ENCODE measurements at places on chromosomes 4 and X.
A peak's percentile ranks its signal among the peaks of the same experiment; 100 is the strongest.

DNA sequence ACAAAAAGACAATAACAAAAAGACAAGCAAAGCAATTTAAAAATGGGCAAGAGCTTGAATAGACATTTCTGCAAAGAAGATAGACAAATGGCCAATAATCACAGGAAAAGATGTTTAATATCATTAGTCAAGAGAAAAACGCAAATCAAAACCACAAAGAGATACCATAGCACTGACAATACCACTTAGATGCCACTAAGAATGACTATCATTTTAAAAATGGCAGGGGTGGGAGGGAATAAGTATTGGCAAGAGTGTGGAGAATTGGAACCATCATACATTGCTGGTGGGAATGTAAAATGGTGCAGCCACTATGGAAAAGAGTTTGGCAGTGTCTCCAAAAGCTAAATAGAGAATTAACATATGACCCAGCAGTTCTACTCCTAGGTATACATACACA, 15.1 kb upstream of the EXOC1 start:
- DNase-seq, result no peak

- no peak for DNase-seq
These were observed 42.9 kb downstream of the USP26 start for GRCh38 chrX:133053861-133054598.

- no peak for DNase-seq
These were observed 85.9 kb downstream of the PRKX start for GRCh38 chrX:3627594-3627993.

- DNase-seq, result no peak
These were observed 776 bp downstream of the CEP44 start for GRCh38 chr4:174284487-174284886.

- DNase-seq, result no peak
These were observed 958.8 kb downstream of the CCSER1 start for GRCh38 chr4:91085961-91086360.

- DNase-seq, result peak; percentile 55
These were observed 14.1 kb downstream of the NOP14 start for GRCh38 chr4:2948895-2949781.

- no peak for DNase-seq
These were observed 1956.8 kb upstream of the PCDH10 start for GRCh38 chr4:131192318-131192717.

DNA sequence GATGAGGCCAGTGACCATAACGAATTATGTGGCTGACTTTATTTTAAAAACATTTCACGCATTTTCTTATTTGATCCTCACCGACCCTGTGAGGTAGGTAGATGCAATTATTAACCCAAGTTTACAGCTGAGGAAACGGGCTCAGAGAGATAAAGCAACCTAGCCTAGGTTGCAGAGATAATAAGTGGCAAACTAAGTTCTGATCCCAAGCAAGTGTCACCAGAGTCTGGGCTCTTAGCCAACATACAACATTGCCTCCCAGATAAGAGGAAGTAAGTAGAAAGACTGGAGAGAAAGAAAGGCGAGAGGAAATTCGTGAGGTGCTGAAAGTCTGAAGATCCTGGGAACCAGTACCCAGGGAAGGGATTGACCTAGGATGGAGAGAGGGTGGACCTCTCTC, 77.4 kb upstream of the GPR50 start:
- DNase-seq, result no peak

- DNase-seq, result no peak
These were observed 8.7 kb downstream of the SFRP2 start for GRCh38 chr4:153780221-153780620.

DNA sequence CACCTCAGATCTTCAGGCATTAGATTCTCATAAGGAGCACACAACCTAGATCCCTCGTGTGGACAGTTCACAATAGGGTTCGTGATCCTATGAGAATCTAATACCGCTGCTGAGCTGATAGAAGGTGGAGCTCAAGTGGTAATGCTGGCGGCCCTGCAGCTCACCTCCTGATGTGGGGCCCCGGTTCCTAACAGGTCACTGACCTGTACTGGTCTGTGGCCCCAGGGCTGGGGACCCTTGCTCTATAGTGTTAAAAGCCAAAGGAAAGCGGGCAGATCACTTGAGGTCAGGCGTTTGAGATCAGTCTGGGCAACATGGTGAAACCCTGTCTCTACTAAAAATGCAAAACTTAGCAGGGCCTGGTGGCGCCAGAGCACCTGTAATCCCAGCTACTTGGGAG, 1047.0 kb upstream of the FTHL17 start:
- DNase-seq, result no peak

DNA sequence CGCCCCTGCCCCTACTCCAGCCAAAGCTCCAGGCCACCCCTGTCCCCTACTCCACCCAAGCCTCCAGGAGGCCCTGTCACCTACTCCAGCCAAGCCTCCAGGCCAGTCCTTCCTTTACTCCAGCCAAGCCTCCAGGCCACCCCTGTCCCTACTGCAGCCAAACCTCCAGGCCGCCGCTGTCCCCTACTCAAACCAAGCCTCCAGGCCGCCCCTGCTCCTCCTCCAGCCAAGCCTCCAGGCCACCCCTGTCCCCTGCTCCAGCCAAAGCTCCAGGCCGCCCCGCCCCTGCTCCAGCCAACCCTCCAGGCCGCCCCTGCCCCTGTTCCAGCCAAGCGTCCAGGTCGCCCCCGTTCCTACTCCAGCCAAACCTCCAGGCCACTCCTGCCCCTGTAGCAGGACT, 5.1 kb upstream of the ASMT start:
- DNase-seq, result no peak

DNA sequence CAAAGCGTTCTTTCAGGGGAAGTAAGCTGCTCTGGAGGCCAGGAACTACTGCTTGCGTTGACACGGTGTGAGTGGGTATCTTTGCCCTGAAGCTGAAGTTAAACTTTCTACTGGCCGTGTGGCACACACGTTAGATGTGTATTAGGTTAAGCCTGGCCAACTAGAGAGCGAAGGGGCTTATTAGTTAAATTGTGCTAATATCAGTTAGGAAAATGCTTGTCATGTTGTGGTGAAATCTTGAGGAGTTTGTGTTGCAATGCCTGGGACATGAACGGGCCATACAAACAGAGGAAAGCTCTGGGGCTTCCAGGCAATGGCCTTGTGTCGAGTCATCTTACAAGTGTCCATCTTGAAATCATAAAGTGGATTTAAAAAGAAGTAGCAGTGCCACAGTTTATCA, 62.6 kb downstream of the NSUN7 start:
- no peak for DNase-seq

GRCh38 chr4:27662426-27662825, 801.8 kb downstream of the STIM2 start:
- no peak for DNase-seq

DNA sequence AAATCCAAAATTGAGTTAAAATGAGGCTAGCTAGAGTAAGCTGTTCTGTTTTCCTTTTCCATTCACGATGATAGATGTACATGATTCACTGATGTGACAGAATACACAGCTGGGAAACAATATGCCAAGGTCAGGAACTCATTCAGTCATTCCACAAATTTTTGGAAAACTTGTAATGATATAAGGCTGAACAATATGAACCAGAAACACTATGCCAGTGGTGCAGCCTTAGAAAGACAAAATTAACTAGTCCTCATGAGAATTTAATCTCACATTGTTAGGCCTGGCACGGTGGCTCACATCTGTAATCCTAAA, 50.0 kb upstream of the NDST3 start:
- DNase-seq, result no peak

DNA sequence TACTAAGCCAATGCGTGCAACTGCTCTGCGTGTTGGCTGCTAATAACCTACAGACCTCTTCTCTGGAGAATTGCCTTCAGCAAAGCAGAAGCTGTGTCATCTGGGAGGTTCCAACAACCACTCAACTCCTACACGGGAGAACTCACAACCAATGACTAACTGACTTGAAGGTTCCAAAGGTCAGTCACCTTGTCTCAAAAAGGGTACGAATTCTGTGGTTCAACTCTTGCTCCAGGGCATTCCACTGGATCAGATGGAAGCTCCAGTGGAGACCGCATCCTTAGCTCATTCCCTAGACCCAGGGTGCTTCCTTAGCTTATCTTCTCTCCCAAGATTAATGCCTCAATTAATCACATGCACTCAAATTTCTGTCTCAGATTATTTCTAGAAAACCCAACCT, 222.7 kb downstream of the CHIC2 start:
- no peak for DNase-seq

GRCh38 chr4:29581457-29581856, 1138.7 kb upstream of the PCDH7 start:
- no peak for DNase-seq

DNA sequence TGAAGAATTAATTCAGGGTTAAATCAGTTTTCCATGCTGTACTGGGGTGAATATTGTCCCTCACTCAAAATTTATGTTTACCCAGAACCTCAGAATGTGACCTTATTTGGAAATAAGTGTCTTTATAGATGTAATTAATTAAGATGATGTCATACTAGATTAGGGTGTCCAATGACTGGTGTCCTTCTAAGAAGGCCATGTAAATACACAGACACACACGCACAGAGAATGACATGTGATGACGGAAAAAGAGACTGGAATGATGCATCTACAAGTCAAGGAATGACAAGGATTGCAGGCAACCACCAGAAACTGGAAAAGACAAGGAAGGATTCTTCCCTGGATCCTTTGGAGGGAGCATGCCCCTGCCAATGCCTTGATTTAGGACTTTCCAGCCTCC, 84.6 kb upstream of the GPR34 start:
- DNase-seq, result no peak

- DNase-seq, result no peak
These were observed 221.6 kb upstream of the PSAPL1 start for GRCh38 chr4:7656244-7656800.

DNA sequence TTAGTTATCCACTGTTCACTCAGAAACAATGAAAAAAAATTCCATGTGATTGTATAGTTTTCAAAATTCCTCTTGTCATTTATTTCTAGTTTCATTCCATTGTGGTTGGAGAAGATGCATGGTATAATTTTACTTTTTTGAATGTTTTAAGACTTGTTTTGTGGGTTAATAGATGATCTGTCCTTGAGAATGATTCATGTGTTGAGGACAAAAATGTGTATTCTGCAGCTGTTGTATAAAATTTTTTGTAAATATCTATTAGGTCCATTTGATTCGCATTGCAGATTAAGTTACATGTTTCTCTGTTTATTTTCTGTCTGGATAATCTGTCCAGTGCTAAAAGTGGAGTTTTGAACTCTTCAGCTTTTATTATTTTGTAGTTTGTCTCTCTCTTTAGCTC, 65.4 kb downstream of the RTL3 start:
- DNase-seq, result no peak

DNA sequence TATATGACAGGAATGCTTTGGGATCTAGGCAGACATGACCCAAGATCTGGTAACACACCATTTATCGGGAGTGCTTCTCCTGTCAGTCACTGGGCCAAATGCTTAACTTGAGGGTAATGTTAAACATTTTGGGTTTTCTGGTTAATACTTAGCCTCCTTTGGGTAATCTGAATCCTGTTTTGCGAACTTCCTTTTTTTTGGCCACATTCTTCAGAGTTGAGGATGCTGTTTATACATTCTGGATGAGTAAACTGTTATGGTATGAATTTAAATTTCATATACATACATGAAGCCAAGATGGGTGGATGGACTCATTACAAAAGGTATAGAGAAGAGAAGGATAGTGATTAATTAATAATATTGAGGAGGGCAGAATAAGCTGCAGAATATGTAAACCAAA, 36.1 kb downstream of the MID1IP1 start:
- no peak for DNase-seq

DNA sequence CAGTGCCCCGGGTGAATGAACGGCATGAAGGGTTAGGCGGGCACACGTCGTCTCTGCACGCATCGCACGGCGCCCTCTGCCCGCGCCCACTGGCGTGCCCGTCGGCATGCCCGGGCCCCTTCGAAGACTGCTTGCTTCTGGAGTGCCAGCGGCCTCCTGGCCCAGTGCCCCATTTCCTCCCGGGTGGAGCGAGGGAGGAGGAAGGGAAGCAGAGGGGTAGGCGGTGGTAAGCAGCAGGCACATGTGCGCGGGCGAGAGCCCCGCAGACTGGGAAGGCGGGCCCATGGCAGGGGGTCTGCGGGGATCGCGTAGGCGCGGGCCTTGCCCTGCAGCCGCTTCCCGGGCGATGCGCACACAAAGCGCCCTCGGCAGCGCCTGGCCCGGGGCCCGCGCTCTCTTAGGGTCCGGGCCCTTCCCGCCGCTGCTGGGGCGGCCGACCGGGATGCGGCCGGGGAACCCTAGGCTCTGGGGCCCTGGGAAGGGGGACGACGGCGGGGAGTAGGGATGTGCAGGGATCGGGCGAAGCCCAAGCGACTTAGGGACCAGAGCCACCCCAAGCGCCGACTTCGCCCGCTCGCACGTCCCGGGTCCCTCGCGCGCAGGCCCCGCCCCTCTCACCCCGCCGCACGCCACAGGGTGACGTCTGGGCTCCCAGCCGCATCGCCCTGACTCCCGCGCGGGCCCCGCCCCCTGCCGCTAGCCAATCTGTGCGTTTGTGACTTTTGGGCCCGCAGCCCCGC, 866 bp upstream of the EMD start:
- DNase-seq, result peak; percentile 43
